CD4-positive, alpha-beta T cell treated with Interleukin-15 for 4 hours (primary cell): ENCODE measurements at places on chromosomes 5 and 9.

DNA sequence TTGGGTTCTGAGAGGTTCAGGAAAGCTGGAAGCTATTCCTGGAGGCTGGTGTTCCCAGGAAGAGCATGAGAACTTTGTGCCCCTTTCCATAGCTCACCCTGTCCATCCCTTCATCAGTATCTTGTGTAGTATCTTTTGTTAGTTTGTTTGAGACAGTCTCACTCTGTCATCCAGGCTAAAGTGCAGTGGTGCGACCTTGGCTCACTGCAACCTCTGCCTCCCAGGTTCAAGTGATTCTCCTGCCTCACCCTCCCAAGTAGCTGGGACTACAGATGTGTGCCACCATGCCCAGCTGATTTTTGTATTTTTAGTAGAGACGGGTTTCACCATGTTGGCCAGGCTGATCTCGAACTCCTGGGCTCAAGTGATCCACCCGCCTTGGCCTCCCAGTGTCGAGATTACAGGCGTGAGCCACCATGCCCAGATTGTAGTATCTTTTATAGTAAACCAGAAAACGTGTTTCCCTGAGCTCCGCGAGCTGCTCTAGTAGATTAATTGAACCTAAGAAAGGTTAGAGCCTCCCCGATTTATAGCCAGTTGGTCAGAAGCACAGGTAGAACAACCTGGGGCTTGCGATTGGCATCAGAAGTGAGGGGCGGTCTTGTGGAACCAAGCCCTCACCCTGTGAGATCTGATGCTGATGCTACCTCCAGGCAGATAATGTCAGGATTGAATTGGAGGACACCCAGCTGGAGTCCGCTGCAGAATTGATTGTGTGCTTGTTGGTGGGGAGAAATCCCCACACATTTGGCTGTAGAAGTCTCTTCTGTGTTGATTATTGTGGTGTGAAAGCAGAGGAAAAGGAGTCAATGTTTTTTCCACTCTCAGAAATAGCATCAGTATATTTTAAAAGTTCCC is 32.3 kb downstream of the ATP6V0E1 start:
- no peak for DNase-seq

DNA sequence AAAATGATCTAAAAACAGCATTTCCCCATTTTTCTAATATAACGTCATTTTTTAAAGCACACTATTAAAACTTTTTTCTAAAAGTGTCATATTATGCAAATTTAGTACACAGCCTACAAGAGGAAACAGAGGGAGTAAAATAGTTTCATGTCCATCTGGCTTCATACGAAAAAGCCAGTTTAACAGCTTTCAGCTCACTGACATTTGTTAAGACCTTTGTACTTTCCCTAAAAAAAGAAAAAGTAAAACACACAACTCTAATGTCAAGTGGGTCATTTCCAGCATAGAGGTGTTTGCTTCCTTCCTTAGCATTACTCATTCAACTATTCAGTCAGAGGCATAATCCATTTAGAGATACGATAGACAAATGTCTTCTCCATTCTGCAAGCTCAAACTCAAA is 49.4 kb downstream of the ABHD17B start:
- no peak for DNase-seq

- DNase-seq = no peak
Measured at GRCh38 chr5:122195802-122196394, 66.6 kb downstream of the ZNF474 start.

GRCh38 chr5:96080557-96080956 is 118.9 kb upstream of the ELL2 start:
- no peak for DNase-seq

DNA sequence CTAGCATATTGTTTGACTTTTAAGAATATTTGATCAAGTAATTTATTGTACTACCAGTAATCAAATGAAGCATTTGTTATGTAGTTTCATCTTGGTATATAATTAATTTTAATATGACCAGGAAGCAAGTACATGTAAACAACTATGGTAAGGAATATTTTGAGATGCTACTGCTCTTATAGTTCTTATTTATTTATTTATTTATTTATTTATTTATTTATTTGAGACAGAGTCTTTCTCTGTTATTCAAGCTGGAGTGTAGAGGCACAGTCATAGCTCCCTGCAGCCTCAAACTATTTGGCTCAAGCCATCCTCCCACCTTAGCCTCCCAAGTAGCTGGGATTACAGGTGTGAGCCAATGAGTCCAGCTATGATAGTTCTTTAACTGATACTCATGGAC is 8.1 kb downstream of the PPIP5K2 start:
- no peak for DNase-seq

DNA sequence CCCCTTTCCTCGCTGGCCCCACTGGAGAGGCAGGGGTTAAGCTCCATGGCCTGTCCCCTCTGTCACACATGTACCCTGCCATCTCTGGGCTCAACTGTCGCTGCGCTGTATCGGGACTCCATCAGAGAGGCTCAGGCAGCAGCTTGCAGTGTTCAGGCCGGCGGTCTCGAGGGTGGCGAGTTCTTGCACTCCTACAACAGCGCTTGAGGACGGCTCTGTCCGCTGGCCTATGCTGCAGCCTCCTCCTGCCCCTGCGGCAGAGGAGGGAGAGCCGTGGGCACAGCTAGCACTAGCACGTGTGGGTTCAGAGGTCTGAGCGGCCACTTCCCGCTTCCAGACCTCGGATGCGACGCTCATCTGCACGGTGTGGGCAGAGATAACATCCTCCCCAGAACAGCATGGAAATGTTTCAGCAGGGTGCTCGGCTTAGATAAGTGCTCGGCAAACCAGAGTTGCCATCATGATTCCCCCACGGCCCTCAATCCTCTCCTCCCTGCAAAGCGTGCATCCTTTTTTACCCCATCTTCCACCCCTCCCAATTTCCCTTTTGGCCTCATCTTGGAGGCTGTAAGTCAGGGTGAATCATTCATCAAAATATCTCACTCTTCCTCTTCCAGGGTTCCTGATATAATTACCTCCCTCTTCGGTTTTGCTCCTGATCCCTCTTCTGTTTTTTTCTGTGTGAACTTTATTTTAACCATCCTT is 41.9 kb upstream of the FUBP3 start:
- no peak for DNase-seq

DNA sequence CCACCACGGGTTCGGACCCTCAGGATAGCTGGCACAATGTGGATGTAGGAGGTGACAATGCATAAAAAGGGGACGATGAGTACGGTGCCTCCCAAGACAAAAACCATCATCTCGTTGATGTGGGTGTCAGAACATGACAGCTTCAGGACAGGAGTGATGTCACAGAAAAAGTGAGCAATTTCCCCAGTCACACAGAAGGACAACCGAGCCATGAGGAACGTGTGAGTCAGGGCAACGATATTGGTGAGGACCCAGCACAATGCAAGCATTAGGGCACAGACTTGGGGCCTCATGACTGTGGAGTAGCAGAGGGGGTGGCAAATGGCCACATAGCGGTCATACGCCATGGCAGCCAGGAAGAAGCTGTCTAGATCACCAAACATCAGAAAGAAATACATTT is 491 bp downstream of the OR1N1 start:
- DNase-seq = no peak

- no peak for DNase-seq
Measured at GRCh38 chr5:73812962-73813588, 187.1 kb downstream of the ARHGEF28 start.

DNA sequence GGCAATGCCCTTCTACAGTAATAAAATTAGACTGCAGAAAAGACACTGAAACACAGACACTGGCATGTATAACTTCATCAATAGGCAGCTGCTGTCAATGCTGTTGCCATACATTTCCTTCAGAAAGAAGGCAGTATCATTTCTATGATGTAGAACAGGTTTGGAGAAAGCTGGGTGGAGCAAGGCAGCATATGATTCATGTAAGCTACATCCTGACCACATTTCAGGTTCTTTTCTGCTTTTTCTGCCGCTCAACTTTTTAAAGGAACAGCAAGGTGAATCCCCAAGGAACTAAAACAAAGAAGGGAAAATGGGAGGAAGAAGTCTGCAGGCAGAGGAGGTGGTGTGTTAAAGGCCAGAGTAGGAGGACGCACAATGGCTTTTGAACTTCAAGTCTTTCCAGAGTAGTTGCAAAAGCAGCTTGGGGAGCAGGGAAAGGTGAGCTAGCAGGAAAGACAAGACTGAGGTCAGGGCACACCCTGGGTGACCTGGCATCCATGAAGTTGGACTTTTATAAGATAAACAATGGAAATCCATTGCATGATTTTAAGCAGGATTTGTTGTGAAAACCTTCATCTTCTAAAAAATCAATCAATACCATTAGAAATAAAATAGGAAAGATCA is 142.1 kb downstream of the MED10 start:
- DNase-seq = no peak

DNA sequence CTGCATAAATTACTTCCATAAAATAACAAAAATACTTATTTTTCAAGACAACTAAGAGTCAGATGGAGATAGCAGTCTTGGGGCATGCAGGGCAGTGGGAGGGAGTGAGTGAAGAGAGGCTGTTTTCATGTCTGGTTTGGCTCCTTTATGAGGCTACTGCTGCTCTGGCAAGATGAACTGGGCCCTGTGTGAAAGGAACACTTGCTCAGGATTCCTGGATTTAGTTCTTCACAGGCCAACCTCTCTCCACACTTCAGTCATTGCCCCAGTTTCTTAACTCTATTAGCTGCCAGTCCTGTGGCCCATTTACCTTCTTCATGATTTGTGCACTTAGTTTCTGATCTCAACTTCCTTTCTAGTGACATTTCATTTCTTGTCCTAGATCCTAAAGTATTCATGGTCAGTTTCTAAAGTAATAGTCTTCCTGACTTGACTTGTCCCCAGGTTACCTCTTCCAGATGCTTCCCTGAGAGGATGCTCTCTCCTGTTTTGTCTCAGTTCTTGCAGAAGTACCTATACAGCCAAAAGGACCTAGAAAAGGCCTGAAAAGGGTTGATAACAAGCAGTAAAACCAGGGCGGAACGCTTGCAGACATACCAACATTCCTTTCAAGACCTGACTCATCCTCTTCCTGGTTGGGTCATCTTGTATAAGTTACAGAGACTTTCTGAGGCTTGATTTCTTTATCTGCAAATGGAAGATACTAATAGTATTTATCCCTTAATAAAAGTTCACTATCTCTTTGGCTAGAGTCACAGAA is 77.0 kb upstream of the ZFAND5 start:
- no peak for DNase-seq

- DNase-seq = no peak
Measured at GRCh38 chr5:132388244-132389050, 18.9 kb downstream of the SLC22A5 start.

DNA sequence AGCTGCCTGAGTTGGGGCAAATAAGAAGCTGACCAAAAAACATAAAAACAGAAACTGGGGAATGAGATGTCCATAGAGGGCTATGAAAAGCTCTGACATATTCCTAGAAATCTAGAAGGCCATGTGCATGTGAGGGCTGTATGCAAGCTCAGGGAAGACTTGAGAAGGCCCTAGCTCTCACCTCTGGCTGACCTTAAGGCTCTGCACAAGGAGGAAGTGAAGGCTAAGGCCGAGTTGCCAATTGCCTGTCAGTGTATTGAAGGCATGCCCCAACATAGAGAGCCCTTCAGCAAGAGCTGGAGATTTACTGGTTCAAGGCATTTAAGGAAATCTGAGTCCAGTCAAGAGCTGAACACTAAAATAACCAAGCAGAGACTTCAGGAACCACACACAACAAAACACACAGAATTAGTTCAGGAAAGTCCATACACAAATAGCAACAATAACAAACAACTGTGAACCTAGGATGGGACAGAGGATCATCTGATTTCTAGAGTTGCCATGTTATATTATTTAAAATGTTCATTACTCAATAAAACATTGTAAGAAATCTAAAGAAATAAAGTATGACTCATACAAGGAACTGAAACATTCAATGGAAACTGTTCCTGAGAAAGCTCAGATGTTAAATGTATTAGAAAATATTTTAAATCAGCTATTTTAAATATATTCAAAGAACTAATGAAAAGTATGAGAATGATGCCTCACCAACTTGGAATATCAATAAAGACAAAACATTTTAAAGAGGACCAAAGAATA is 161.8 kb downstream of the AUH start:
- DNase-seq = no peak

- DNase-seq = peak; percentile 47
Measured at GRCh38 chr5:57176350-57176857, 2.5 kb downstream of the GPBP1 start.

- no peak for DNase-seq
Measured at GRCh38 chr9:31715250-31715649, 669.2 kb upstream of the ACO1 start.

DNA sequence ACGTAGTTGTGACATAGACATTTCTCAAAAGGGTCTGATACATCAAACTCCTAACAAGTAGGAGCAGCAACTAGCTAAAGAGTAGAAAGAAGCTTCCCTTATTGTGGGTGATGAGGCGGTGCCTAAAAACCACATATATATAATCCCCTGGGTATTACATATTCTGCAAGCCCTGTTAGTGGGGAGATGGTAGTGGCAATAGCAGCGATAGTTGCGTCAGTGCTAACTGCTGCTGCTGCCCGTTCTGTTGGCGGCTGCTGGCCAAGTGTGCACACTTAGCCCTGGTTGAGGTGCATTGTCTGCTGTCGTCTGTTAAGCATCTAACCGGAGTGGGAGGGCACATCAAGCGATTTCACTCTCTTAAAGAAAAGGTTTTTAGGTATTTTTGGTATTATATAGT is 35.8 kb downstream of the VLDLR start:
- peak; percentile 23 for DNase-seq

GRCh38 chr9:73611032-73611431 is 459.4 kb downstream of the ANXA1 start:
- no peak for DNase-seq

- DNase-seq = peak; percentile 69
Measured at GRCh38 chr9:6715755-6716643, 41.8 kb upstream of the KDM4C start.
